ENCODE measurements at places on chromosomes 11 and 22. TPM values are rescaled to one million over a fixed set of nuclear protein-coding genes. Genes with fewer than 3 reads are reported as not detected.

Gene KLHL35
- 0.62 TPM for total RNA-seq

Gene DGCR6
- 0.59 TPM for total RNA-seq

DNA sequence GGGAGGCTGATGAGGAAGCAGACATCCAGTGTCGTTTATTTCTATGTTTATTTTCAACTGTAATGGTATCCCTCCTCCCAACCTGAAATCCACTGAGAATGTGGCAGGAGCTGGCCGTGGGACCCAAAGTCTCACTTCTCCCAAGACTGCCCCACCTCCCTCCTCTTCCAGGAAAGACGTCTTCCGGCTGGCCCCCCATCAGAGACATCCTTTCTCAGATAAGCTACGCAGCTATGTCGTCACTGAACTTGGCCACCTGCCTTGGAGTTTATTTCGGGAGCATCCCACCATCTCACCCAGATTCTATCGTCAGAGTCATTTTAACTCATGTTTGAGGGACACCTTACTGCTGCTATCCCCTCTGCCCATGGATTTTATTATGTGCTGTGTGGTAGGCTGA, 13.9 kb downstream of the TMEM184B start:
- DNase-seq = no peak

DNA sequence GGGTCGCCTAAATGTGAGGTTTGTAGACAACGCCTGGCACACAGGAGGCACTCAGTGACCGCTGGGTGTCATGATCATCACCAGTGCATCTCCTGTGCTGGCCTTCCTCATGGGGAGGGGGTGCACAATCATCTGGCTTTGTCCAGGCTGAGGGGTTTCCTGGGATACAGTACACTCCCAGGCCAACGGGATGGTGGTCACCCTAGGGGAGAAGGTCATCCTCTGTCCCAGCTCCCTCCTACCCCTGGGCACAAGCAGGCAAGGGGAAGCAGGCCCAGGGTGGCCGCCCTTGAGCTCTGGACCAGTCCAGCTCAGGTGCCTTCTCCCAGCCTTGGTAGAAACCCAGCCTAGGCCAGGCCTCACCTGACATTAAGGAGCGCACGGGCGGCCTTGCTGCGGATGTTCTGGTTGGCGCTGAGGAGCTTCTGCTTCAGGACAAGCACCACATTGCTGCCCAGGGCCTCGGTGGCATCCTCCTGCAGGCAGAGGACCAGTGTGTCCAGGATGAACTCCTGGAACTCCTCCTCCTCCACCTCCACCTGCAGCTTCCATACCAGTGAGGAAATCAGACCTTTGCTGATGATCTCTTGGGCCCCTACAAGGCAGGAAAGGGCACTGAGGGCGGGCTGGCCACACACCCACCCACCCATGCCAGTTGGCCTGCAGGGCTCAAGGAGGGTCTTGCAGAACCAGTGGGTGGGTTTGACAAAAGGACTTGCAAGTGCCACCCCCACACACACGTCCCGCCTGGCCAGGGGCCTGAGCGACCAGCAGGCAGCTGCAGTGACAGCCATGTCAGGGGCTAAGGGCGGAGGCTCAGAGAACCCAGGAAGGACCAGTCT, 6.6 kb upstream of the GNAZ start:
- DNase-seq = no peak

DNA sequence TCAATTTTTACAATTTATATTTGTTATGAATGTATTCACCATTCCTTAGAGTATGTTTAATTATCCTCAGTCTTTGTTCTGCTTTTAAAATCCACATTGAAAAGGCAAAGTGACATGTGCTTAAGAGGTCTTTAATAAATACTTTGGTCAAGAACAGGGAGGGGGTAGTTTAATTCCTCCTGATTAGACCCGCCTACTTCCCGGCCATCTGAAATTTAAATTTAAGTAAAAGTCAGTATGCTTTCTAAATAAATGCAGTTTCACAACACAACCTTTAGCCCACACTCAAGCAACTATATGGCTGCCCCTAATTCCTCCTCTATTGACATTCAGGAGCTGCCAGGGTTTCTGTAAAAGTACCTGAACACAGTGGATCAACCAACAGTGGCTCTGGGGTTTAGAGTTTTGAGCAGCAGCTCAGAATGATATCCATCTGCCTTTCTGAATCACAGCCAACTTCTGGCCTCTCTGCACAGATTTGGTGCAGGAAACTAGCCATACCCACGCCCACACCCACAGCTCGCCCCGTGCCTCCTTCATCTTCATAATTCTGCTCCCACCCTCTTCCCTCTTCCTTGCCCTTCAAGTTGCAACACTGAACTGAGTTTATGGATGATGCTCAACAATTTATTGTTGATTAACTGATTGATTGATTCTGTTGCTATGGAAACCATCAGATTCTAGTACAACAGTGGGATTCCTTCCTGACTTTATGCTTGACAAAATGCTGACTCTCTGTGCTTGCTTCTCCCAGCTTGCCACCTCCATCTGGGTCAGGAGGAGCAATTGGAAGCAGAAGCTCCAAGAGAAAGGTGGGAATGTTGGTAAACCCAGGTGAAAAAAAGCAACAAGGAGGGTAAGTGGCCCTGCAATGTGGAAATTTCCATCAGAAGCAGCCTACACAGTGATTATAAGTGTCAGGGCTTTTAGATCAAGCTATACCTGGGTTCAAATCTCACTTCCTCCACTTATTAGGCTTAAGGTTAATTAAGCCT, 70.8 kb downstream of the PANX1 start:
- DNase-seq = no peak
